ENCODE measurements at places on chromosomes 4 and X.

GRCh38 chr4:100189820-100190642 lies at the start of gene DDIT4L:
Gene DDIT4L (minus strand): TSS chr4:100190468. CDS start chr4:100189983, 485 bp downstream.
- DNase-seq: no peak

DNA sequence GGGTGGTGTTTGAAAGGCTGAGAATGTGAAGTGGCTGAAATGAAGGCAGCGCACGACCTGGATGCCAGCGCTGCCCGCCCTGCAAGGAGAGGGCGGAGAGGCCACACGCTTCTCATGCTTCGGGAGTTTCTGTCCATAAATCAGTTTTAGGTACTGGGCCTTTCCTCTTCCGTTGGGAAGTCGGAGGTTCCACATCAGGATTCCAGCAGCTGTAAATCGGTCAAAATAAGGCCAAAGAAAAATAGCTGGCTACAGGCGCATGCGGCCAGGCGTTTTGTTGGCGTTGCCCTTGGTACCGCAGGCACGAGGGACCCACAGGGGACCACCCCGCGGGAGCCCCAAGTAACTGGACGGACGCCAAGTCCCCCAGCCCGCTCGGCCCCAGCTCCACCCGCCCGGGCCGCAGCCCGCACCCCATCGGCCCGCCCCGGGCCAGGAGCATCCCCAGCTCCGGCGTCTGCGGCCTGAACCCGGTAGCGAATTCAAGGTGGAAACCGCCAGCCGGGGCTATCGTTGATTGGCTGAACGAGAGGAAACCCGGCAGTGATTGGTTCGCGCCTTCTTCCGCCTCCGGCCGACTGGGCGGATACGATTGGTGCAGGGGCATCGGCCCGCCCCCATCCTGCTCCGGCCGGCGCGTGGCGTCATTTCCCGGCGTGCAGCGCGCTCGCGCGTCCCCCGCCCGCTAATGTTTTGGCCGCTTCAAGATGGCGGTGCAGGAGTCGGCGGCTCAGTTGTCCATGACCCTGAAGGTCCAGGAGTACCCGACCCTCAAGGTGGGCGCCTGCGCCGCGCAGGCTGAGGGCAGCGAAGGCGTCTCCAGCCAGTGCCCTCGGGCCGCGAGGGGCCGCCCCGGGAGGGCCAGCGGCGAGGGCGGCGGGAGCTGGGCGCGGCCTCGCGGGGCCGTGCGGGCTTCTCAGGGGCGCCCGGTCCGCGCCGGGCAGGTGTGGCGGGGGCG lies at the start of gene MAEA:
Gene MAEA (plus strand): TSS at position 685 of the 958 bp plus-strand sequence. CDS start 23 bp downstream, at position 708.
- DNase-seq: peak; percentile 94

DNA sequence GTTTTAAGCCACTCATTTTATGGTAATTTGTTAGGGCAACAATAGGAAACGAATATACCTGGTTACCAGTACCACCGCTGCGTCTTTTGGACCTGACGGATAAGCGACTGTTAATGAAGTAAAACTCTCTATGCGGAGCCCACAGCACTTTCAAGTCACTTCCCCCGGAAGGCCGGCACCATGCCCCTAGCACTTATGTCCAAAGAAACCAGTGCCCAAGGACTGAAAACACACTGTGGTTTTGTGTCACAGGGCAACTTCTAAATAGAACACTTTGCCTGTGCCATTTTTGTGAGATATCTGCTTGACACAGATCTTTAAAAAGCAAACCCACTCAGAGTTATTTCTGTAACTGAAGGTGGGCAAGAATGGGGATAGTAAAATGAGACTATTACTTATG lies 22.7 kb downstream of the SH3KBP1 start:
- DNase-seq: no peak

DNA sequence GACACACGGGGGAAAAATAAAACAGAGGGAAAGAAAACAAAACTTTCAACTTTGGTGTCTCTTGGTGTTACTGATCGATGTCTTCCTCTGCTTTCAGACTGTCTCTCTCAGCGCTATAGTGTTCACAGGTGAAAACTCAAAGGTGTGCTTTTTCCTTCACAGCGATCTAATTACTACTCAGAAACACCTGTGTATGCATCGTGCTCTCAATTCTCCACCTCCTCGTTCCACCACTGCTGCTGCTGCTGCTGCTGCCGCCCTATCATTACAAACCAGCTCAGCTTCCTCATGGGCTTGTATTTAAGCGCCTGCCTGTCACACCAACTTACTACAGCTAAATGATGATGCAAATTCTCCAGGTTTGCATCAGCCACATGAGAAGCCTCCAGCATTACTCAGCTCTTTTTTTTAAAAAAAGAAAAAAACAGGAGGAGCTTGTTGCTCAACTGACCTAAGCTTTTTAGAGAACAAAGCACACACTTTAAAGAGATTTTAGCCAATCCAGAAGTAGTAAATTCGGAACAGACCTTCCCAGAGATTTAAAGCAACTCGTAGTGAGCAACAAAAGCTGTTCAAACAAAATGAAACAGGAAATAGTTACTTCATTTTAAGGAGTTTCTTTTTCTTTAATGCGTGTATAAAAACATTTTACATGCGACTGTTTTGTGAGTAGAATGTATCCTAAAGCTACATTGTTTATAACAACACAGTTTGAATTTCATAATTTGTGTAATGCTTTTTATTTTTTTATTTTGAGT lies at the start of gene SLC7A11:
Gene SLC7A11 (minus strand): TSS at position 274 of the 758 bp plus-strand sequence. CDS start 280 bp downstream, outside the sequence.
- DNase-seq: peak; percentile 84

DNA sequence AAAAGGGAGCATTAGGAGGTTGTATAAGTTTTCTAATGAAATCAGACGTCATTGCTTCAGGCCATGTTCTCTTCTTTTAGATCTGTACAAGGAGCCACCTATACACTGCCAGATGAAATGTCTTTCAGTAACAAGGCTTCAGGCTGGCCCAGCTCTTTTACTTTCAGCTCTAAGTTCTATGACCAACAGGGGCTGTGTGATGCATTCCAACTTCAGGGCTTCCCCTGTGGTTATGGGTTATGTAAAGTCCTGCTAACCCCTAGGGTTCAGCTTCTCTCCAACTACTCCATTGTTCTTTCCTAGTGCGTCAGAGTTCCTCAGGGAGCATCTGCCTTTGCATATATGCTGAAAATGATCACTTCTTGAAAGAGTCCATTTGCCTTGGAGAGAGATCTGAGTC lies 79.4 kb upstream of the TTC29 start:
- no peak for DNase-seq

GRCh38 chr4:166896254-166896653 lies 338.0 kb downstream of the SPOCK3 start:
- no peak for DNase-seq

DNA sequence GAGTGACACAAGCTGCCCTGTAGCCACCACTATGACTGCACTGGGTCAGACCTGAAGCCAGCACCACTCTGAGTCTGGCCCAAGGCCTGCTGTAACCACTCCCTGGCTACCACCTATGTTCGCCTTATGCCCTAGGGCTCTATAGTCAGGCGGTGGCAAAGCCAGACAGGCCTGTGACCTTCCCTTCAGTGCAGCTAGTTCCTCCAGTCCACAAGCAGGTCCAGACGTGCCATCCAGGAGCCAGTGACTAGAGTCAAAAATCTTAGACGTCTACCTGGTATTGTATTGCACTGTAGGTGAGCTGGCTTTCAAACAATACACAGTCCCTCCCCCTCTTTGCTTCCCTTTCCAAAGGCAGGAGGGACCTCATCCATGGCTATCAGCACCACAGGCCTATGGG lies 54.0 kb upstream of the RNF128 start:
- no peak for DNase-seq

GRCh38 chr4:100782356-100782755 lies 264.5 kb upstream of the EMCN start:
- no peak for DNase-seq

- DNase-seq: no peak
Observed at GRCh38 chr4:104726002-104726401, 231.3 kb upstream of the CXXC4 start.

GRCh38 chr4:54185866-54186265 lies 43.2 kb upstream of the PDGFRA start:
- no peak for DNase-seq

- DNase-seq: no peak
Observed at GRCh38 chrX:15549189-15550012, 48.8 kb downstream of the BMX start.

DNA sequence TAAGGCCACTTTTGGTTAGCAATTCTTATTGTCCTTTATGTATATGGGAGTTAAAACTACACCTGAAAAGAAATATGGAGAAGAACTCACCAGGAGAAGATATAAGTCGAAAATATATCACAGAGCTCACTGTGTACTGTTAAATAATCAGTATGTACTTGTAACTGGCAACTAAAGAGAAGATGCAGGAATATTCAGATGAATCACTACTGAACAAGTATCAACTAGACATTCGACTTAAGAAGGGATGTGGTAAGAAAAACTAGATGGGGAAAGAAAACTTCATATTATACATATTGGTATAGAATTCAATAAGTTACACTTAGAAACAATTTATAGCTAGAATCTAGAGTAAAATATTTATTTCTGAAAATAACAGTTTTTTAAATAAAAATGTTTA lies 230.0 kb downstream of the CAMK2D start:
- no peak for DNase-seq

- DNase-seq: no peak
Observed at GRCh38 chrX:9708923-9709553, 56.6 kb downstream of the GPR143 start.

DNA sequence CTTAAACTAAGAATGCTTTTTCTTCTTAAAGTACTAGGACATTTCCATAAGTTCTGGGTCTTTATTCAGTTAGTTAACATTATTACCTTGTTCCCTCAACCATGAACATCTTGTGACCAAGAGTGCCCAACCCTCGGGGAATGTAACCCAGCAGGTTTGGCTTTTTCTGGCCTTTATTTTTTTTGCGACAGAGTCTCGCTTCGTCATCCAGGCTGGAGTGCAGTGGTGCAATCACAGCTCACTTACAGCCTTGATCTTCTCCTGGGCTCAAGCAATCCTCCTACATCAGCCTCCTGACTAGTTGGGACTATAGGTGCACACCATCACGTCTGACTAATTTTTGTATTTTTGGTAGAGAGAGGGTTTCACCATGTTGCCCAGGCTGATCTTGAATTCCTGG lies 65.1 kb downstream of the USP11 start:
- no peak for DNase-seq

- no peak for DNase-seq
Observed at GRCh38 chrX:86981326-86981879, 536.2 kb upstream of the KLHL4 start.

DNA sequence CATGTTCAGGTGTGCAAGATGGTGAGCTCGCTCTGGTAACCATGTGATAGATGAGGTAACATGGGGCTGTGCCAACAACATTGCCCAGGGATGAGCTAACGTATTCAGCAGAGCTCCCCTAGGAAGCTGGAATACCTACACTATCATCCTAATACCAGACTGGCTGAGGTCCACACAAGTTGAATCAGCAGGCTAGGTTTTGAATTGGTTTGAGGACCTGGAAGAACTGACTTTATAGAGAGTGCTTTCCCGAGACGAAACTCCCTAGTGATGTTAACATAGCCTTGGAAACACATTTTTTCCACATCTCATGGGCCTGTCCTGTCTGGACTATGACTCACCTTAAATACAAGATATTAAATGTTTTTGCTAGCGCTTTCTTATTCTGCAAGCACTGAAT lies 56.7 kb downstream of the IGFBP7 start:
- DNase-seq: no peak

DNA sequence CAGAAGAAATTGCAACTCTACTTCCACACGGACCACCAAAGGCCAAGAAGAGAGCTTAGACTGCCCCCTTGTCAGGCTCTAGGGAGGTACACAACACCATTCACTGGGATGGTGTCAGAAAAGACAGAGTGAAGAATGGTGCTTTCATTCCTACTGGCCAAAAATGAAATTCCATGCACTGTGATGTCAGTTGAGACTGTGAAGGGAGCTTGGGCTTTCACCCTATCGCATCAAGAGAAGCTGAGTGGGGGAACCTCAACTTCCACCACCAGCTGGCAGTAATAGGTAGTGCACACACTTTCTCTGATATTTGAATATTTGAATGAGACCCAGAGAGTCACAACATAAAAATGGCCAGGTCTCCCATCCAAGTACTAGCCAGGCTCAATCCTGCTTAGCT lies 65.9 kb downstream of the ZNF711 start:
- DNase-seq: no peak

GRCh38 chrX:12434493-12434892 lies 296.2 kb downstream of the FRMPD4 start:
- DNase-seq: no peak

- no peak for DNase-seq
Observed at GRCh38 chrX:84153538-84153937, 34.5 kb downstream of the RPS6KA6 start.

DNA sequence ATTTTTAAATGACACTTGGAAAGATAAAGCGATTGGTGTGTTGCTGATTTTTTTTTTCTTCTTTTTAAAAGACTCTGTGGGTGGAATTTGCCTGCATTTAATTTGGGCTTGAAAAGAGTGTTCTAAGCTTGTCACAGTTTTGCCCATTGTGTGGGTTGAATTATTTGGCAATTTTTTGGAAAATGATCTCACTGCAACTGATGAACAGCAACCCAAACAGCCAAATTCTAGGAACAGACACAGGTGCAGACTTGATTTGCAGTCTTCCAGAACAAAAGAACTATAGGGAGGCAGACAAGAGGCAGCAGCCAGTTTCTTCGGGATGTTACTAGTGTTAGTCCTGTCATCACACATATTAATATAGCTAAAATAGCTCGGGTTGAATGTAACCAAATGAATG lies 40.5 kb downstream of the CASP6 start:
- no peak for DNase-seq

DNA sequence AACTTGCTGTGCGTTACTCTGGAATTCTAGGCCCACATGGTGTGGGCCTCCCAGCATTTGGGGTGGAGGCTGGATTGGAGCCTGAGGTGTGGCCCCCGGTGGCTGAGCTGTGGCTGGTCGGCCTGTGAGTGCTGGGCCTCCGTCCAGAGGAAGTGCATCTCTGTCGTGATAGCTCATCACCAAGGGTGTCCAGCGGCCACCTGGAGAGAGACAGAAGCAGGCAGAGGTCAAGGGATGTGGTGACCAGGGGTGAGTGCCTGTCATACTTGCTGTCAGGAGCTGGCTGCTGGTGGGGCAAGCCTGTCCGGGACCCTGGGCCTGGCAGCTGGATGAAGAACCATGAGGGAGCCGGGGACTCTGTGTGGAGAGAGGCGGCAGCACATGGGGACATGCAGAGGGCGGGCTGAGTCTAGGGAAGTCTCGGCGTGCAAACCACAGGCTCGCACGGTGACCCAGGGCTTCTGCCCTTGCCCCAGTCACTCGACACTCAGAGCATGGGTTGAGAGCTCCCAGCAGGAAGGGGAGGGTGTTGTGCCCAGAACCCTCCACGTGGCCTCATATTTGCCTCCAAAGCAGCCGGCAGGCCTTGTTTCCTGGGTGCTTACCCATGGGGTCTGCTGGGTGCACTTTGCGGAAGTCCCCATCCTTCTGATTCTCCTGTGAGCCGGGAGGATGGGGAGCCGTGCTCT lies 6.2 kb downstream of the SORCS2 start:
- DNase-seq: no peak

DNA sequence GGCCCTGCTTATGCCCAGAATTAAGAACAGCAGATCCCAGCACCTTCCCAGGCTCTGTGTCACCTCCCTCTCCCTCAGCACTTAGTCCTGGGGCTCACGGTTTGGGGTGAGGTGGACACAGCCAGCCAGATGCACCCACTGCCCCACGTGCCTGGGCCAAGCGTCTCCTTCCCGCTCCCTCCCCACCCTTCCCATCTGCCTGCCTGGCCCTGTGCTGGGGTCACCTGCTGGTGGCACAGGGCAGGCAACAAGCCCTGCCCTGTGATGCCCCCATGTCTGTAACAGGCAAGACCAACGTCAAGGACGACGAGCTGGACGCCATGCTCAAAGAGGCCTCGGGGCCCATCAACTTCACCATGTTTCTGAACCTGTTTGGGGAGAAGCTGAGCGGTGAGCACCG lies 5.3 kb downstream of the MYL5 start:
- no peak for DNase-seq

All from NCI-H2081 treated with DMSO at 0.1 percent for 48 hours (cell line).